ENCODE measurements at places on chromosomes 7 and 10. TPM values are rescaled to one million over a fixed set of nuclear protein-coding genes. Genes with fewer than 3 reads are reported as not detected.

- H3K36me3 ChIP-seq, result no peaks in the 10 kb centered on the region
- H3K4me1 ChIP-seq, result no peaks in the 10 kb centered on the region
- peaks cover 4% of the 10 kb centered on the region for H3K27me3 ChIP-seq
Observed at GRCh38 chr7:45623157-45623556, 49.0 kb downstream of the ADCY1 start.

DNA sequence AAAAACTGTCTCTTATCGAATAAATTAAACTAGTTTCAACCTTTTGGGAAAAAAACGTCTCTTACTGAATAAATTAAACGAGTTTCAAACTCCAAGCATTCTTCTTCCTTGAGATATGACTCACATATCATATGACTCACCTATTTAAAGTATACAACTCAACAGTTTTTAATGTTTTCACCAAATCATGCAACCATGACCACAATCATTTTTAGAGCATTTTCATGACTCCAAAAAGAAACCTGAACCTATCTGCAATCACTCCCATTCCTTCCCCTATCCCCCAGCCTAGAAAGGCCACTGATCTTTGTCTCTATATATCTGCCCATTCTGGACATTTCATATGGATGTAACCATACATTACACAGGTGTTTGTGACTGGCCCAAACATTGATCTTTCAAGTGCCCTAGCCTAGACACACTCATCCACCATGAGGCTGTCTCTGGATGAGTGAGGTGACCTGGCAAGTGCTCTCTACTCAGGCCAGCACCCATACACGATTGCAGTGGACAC, 115.3 kb downstream of the PIP4K2A start:
- H3K27ac ChIP-seq, result peak overlapping the region; percentile 72
- H3K4me3 ChIP-seq, result peak overlapping the region; percentile 51
- ATAC-seq, result peak; percentile 78
- H3K4me1 ChIP-seq, result peaks cover 49% of the 10 kb centered on the region

GRCh38 chr7:106021151-106022067, 58.3 kb downstream of the CDHR3 start:
- peak overlapping the region; percentile 74 for H3K4me3 ChIP-seq
- H3K27me3 ChIP-seq, result no peaks in the 10 kb centered on the region
- peak overlapping the region; percentile 90 for H3K27ac ChIP-seq
- H3K4me1 ChIP-seq, result peaks cover 27% of the 10 kb centered on the region

GRCh38 chr10:7243873-7244272, 167.0 kb downstream of the SFMBT2 start:
- peaks cover 30% of the 10 kb centered on the region for H3K4me1 ChIP-seq
- H3K27ac ChIP-seq, result no peak overlapping the region
- ATAC-seq, result no peak

GRCh38 chr7:50552921-50553320, 12.3 kb downstream of the DDC start:
- ATAC-seq, result no peak
- peaks cover 18% of the 10 kb centered on the region for H3K27me3 ChIP-seq
- no peaks in the 10 kb centered on the region for H3K4me1 ChIP-seq

DNA sequence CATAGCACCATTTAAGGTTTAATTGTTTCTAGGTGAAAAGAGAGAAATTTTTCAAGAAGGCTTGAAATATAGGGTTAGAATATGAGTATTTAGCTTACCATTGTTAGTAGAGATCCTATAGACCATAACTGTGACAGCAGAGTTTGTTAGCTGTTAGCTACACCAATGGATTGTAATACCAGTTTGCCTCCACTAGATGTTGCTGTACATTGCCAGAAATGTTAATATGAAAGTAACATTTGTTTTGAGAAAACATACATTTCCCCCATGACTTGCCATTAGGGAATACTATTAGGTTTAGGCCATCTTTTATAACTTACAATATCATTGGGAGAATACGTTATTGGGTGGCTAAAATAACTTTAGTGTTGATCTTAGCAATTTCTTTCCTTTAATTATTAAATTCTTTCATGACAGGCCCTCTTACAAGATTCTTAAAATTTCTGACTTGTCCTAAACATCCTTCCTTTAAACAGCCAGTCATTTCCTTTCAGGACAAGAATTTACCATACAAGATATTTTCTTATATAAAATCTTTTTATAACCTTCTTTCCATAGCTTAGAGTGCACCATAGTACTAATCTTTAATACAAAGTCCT, 39.5 kb downstream of the ZNF117 start:
- H3K27ac ChIP-seq, result no peak overlapping the region
- H3K4me1 ChIP-seq, result no peaks in the 10 kb centered on the region
- no peak for ATAC-seq
- H3K4me3 ChIP-seq, result no peak overlapping the region
- no peaks in the 10 kb centered on the region for H3K36me3 ChIP-seq

- no peak for ATAC-seq
- peaks cover 14% of the 10 kb centered on the region for H3K27me3 ChIP-seq
- no peaks in the 10 kb centered on the region for H3K36me3 ChIP-seq
- H3K4me3 ChIP-seq, result no peak overlapping the region
- no peak overlapping the region for H3K27ac ChIP-seq
Observed at GRCh38 chr10:103814626-103815370, 40.6 kb downstream of the SH3PXD2A start.

GRCh38 chr7:49580761-49581160, 192.7 kb upstream of the VWC2 start:
- no peaks in the 10 kb centered on the region for H3K36me3 ChIP-seq
- H3K4me1 ChIP-seq, result no peaks in the 10 kb centered on the region
- no peaks in the 10 kb centered on the region for H3K27me3 ChIP-seq
- no peak overlapping the region for H3K4me3 ChIP-seq
- ATAC-seq, result no peak

The HMX3 gene
- not detected for total RNA-seq

The FXYD4 gene
- not detected for total RNA-seq

The HOXA13 gene
- not detected for total RNA-seq

The NUPR2 gene
- total RNA-seq, result not detected

The EMX2 gene
- not detected for total RNA-seq

The CCL26 gene
- not detected for total RNA-seq

The JCAD gene
- total RNA-seq, result 0.58 TPM

The MCM10 gene
- total RNA-seq, result 36.4 TPM

The CFAP70 gene
- total RNA-seq, result 0.74 TPM

The CCDC3 gene
- total RNA-seq, result 0.26 TPM

The MTPN gene
- total RNA-seq, result 149 TPM
